ENCODE measurements at places on chromosomes 6 and 20. TPM values are rescaled to one million over a fixed set of nuclear protein-coding genes. Genes with fewer than 3 reads are reported as not detected.

The OPRL1 gene
- total RNA-seq, result 1.4 TPM

The RPS21 gene
- 674 TPM for total RNA-seq

The APCDD1L gene
- total RNA-seq, result 2.4 TPM

The OR2J3 gene
- not detected for total RNA-seq

The BACH2 gene
- total RNA-seq, result under 0.01 TPM

The CPNE5 gene
- 0.40 TPM for total RNA-seq

The RGS17 gene
- 37.3 TPM for total RNA-seq

The TMEM170B gene
- total RNA-seq, result 1.9 TPM

The SEC63 gene
- total RNA-seq, result 29.3 TPM

The FAM217A gene
- total RNA-seq, result not detected

Data from aortic smooth muscle cell (primary cell).